ENCODE measurements at places on chromosomes 6 and 20.

DNA sequence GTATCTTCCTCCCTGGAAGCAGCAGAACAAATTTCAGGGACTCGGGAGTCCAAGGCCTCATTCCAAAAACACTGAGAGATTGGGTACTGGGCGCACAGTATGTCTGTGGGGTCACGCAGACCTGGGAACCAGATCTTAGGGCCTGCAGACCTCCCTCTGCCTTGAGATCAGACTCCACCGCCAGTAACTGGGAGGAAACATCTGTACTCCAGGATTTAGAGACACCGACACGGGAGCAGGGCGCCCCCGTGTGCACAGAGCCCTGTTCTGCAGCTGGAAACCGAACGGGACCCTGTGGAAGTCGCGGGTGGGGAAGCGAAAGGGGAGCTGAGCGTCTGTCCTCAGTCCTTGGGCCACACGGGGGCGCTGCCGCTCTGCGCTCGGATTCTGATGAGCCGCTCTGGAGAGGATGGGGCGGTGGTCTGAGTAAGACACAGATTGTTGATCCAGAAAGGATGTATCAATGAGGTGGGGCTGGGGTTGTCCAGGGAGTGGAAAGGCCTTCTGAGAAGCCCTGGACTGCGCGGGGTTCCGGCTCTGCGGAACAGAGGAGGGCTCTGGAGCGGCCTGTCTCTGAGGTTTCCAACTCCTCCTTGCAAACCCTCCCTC lies 35.7 kb upstream of the HLA-E start:
- DNase-seq, result peak; percentile 87

DNA sequence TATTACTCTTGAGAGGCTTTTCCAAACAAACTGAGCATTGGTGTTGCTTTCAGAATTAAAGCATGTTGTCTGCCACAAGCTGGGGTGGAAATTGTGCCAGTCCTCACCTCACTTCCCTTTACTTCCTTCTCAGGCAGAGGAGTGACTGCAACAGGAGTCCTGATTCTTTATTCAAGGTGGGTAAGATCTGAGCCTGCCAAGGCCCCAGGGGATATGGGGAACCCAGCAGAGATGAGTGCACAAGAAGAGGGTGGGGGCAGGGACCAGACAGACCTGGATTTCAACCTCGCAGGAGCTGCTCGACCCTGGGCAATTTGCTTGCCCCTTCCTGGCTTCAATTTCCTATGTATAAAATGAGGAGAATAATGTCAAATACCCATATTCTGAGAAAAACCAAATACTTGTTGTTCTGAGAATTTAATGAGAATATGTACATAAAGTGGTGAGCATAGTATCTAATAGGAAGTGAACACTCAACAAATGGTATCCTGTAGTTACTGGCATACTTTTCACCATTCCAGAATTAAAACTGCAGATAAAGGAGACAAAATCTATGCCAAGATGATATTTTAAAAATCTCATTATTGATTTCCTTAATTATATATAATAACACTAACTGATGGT lies 17.8 kb downstream of the MAN1A1 start:
- DNase-seq, result no peak

DNA sequence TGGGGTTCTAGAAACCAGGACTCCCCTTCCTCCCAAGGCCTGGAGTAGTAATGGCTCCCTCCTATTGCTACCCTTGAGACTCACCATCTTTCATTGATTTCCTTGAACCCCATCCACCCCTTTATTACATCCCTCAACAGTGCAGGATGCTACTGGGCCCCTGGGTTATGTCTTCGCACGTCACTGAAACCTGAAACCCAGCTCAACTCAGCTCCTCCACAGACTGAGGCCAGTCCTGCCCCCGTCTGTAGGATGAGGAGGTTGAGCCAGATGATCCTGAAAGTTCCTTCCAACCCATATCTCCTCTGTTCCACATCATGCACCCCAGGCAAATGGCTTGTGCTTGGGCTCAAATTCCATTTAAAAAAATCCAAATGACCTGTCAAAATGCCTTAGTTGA lies 21.4 kb downstream of the CPNE5 start:
- no peak for DNase-seq

DNA sequence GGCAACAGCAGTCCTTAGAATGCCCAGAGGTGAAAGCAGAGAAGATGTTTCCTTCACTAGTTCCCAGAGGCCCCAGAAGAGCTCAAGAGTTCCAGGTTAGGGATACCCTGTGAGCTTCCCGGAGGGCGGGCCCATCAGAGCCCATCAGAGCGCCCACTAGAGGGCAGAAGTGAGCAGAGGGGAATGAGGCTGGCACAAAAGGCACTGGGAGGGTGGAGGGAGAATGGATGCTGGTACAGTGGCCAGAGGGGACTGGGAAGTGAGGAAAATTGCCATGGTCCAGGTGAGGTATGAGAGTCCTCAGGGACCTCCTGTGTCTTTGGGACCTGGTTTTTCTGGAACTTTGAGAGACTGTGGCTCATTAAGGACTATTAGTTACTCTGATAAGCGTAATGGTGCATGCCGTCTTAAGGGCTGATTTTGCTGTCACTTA lies 57.3 kb downstream of the LINC00237 start:
- DNase-seq, result peak; percentile 47

GRCh38 chr20:5703681-5704101 lies 46.5 kb upstream of the SHLD1 start:
- no peak for DNase-seq
